GDM1 (cell line): ENCODE measurements at places on chromosomes 6 and 20.

DNA sequence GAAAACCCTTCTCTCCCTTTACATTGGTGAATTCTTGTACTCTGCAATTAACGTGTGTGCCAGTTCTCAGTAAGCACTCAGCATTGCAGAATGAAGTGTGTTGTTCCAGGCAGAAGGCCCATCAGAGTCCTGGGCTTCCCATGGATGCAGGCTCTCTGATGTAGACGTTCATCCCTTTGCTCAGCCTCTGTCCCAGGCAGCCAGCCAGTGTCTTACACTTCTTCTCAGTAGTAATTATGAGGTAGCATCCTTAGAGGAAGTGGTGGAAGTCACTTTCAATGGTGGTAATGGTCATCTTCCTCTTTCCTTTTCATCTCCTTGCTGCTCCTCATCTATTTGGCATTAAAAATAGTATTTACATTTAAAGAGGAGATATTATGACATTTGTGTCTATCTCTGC lies 66.7 kb upstream of the FYN start:
- DNase-seq = no peak

GRCh38 chr6:117451671-117452070 lies 25.9 kb upstream of the ROS1 start:
- no peak for DNase-seq

GRCh38 chr20:49610691-49611538 lies 43.0 kb upstream of the PTGIS start:
- peak; percentile 30 for DNase-seq

DNA sequence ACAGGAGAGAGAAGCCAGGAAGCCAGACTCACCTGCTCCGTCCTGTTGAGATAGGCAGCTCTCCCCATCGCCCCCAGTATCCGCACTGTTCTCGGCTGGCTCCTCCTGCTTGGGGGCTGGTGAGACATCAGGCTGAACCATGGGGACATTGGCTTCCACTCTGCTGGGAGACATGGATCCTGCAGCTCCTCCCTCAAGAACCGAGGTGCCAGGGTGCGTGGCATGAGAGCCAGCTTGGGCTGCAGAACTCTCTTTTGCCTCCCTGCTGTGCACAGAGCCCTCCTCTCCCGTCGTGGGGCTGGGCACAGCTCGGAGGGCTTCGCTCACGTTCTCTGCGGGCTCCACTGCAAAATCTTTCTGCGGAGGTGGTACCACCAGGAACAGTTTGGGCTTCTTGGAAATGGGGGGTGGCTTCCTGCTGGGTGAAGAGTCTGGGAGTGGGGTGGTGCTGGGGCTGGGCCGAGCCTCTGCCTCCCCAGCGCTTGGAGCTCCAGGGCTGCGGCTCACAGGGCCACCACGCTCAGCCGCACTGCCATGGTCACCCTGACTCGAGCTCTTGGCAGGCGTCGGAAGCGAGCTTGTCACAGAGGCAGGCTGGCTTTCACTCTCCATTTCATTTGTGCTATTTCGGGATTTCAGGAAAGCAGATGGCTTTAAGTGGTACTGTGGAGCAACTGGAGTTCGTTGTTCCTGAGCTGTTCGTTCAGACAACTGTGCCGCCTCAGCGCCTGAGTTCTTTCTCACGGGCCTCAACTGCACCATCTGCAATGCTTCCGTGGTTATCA lies 26.5 kb downstream of the HEBP2 start:
- DNase-seq = no peak

- DNase-seq = no peak
Observed at GRCh38 chr20:6421321-6422248, 298.8 kb upstream of the FERMT1 start.

DNA sequence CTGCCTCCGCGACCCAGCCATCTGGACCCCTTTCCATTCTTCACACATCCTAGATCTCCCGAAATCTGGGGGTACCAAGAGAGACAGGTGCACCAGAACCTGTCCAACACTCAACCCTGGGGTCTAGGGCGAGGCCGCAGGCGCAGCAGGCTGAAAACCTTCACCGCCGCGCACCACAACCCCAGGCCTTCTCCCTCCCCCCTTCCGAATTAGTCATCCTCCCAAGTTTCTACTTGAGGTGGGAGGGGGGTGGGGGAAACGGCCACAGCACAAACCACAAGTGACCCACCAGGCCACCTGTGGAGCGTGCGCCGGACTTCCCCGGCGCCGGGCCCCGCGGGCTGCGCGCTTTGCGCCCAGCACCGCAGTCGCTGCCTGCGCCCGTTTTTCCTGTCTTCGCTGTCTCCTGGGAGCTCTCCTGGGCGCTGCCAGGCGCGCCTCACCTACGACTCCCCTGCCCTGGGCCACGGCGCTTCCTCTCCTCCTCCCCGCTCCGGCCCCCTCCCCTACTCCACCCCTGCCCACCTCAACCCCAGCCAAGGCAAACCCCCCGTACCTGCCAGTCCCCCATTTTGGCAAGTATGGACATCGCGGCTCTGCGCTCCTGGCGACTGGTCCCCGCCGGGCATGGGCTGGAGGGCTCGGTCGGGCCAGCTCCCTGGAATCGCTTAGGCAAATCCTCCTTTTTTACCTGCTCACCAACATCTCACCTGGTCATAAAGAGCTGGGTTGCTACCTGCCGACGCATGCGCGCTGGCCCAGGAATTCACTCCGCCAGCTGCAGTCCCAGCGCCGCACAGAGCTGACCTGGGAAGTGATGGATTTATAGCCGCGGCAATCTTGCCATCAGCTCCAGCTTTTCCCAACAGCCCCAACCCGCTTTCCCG lies 4.2 kb upstream of the TFAP2A start:
- DNase-seq = no peak

DNA sequence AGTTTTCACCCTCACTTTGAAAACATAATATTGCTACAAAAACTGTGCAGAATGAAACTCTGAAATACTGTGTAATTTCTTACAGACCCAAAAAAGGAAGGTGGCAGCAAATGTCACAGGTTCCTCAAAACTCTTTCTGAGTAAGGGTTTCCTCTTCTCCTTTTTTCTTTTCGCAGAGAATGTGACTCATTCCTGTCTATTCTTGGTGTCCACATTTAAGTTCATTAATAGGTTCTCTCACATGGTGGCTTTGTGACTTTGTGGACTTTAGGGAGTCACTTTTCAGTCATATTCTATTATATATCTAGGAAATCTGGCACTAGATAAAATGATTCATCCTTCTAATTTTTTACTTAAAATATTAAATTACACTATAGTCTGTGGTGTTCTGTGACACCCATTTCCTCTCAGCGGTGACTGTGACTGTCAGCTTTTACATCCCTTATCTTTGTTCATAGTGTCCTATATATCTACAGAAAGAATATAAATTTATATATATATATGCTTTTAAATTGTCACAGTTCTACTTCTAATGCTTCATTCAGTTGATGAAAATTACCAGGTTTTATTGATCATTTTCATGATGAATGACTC lies 126.8 kb upstream of the HCRTR2 start:
- DNase-seq = peak; percentile 64

- no peak for DNase-seq
Observed at GRCh38 chr20:19249106-19249879, 36.9 kb downstream of the SLC24A3 start.

- no peak for DNase-seq
Observed at GRCh38 chr6:114100215-114100994, 129.5 kb upstream of the HDAC2 start.

DNA sequence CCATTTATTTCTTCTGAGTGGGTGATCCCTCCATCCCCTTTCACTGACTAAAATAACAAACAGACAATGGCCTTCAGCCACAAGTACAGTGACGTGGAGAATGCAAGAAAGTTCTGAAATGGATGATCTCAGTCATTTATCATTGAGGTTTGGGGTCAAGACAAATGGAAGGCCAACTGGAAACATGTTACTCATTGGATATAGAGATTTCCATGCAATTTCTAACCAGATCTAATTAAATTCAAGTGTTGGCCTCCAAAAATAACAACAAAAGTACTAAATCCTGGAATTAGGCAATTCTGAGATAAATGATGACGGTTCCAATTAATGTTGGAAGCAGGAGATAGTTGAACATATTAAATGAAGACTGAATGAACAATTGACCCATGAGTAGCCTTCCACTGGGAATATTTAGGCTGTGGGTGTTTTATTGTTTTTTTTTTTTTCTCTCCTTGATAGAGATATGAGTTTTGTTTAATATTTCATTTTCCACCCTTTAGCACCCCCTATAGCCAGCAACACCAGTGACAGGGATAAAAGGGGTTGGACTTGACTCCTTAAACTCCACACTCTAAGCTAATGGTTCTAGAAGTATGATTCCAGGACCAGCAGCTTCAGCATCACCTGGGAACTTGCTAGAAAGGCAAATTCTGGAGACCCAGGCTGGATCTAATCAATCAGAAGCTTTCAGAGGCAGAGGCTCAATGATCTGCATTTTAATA lies 112.8 kb downstream of the BCAS1 start:
- DNase-seq = no peak

- no peak for DNase-seq
Observed at GRCh38 chr6:165679326-165679725, 16.3 kb upstream of the PDE10A start.

DNA sequence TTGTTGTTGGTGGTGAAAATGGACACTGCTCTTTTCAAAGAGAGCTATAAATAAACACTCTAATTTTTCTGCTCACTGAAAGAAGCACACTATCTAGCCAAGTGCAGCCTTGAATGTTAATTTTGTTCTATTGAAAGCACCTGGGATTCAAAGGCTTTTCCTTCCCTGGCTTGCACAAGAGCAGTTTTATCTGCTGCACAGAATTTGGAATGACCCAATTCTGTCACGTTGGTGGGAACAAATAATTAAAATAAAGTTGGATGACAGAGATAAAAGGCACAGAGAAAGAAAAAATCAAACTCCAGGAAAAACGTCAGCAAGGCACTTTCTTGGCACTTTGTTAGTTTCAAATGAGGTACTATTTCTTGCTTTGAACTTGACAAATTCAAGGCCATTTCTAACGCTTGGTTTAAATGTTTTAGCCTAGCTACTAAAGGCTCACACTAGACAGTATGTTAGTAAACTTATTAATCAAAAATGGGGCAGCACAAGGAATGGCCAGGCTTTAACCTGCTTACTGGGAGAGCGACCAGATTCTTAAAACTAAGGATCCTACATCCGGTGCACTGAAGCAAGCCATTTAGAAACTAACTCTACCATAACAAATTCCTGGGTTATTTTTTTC lies 145.5 kb upstream of the ARG1 start:
- DNase-seq = no peak

- no peak for DNase-seq
Observed at GRCh38 chr20:19817017-19817416, 59.0 kb downstream of the RIN2 start.

GRCh38 chr6:74249658-74250057 lies 553.7 kb downstream of the CD109 start:
- no peak for DNase-seq

DNA sequence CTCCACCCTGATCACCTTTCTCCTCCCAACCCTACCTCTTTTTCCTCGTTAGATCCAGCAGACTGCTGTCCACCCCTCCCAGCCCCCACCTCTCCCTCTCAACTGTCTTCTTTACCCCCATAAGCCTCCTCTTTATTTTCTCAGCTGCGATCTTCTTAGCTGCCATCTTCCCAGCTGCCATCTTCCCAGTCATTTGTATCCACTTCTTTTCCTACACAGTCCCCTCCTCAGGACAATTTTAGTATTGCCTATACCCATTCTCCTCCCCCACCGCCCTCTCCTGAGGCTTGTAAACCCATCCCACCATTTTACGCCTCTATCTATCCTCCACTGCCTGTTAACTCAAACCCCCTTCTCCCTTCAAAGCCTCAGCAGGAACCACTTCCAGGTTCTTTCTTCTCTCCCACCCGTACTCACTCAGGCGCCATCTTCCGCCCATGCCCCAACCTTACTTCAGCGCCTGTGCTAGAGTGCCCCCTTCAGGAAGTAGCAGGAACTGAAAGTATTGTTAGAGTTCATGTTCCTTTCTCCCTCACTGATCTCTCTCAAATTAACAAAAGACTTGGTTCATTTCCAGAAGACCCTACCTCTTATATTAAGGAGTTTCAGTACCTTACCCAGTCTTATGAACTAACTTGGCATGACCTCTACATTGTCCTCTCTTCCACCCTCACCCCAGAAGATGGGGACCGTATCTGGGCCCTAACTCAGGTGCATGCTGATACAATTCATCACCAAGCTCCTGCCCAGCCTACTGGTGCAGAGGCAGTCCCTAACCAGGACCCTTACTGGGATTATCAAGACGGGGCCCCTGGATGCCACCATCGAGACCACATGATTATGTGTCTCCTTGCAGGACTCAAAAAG lies 236.0 kb downstream of the ADGRG6 start:
- peak; percentile 1 for DNase-seq

GRCh38 chr20:53923566-53924369 lies 146.6 kb downstream of the BCAS1 start:
- DNase-seq = no peak

- DNase-seq = peak; percentile 92
Observed at GRCh38 chr20:53915446-53916172, 154.8 kb downstream of the BCAS1 start.

DNA sequence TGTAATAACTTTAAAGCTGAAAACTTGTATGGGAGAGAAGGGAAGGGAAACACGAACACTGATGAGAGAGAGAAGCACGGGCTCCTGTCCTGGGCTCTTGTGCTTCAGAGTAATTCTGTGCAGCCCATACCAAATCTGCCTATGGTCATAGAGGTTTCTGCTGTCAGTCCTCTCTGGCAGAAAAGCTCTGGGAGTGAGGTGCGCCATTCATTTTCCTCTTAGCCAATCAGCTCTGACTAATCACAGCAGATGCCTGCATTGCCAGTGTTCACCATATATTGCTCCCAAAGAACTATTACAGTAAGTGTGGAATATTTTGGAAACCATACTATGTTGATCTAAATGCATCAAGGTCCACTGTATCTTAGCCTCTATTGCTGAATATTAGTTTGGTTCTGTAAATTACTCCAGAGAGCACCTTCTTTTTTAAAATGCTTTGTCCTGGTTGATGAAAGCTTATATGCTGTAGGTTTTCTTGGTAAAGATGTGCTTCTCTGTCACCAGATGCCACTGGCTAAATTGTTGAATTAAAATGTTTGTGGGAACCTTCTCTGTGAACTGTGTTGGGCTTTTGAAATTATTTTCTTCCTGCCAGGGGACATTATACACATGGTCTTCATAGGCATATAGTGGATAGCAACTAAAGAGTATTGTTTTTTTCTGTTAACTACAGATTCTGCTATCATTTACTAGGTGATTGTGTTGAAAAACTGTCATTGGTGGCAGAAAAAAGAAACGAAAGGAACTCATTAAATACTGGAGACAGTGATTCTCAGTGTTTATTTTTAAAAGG lies 38.3 kb downstream of the DCBLD1 start:
- DNase-seq = no peak
